Left renal cortex interstitium (tissue), 4 donors: ENCODE measurements at places on chromosomes 1 and 21. TPM values are rescaled to one million over a fixed set of nuclear protein-coding genes. Genes with fewer than 3 reads are reported as not detected.

DNA sequence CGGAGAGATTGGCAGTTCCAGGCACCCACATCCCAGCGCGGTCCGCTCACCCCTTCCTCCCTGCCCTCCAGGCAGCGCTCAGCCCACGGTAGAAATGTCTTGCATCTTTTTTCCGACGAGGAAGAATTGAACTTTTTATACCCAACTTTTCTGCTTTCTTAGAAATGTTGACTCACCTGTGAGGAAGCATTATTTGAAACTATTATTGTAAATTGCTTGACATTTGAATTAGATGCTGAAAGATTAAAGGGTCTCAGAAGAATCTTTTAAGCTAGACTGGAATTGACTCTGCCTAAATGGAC, 912 bp upstream of the SIPA1L2 start:
- DNase-seq, result no peak

- no peak for DNase-seq
Measured at GRCh38 chr1:202159534-202160371, 649 bp downstream of the PTPN7 start.

Gene TFF2
- not detected for polyA plus RNA-seq

DNA sequence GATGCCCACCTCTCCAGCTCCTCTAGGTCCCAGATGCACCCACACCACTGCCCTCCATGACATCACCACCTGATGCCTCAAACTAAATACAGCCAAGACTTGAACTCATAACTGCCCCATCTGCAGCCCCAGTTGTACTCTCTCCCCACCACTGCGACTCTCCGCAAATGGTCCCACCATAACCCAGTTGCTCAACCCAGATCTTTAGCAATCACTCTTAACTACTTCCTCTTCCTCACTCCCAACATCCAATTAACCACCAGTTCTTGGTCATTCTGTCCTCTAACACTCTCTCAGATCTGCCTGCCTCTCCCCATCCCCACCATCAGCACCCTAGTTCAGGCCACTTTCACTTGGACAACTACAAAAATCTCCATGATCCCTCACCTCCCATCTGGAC, 36.8 kb upstream of the PLA2G2C start:
- DNase-seq, result no peak

- no peak for DNase-seq
Measured at GRCh38 chr1:198919667-198920398, 281.0 kb downstream of the PTPRC start.

- no peak for DNase-seq
Measured at GRCh38 chr1:186775036-186775435, 53.7 kb upstream of the PLA2G4A start.

GRCh38 chr1:175145899-175146528, 46.6 kb downstream of the KIAA0040 start:
- DNase-seq, result no peak

GRCh38 chr1:1371746-1372711, 3.0 kb downstream of the AURKAIP1 start:
- DNase-seq, result no peak

Gene UMODL1
- polyA plus RNA-seq, result 0.09 TPM
